ENCODE measurements at places on chromosomes 12 and 14.

- no peak for DNase-seq
Measured at GRCh38 chr14:72629534-72629933, 264.4 kb downstream of the DPF3 start.

GRCh38 chr12:122884860-122885259, 11.1 kb downstream of the VPS37B start:
- peak; percentile 17 for DNase-seq

DNA sequence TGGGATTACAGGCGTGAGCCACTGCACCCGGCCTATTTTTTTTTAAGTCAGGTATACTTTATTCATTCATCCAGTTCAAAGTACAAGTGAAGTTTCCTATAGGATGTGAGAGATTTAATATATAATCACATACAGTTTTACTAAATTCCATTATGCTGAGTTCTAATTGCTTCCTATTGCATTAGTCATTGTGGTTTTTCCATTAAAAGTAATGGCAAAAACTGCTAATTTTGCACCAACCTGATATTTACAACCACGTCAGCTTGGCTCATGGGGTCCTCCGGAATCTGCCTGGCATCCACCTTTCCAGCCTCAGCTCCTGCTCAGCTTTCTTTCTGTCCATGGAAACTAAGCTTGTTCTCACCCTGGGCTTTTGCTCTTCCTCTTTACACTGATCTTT, 67.0 kb upstream of the CSRP2 start:
- DNase-seq = peak; percentile 68

DNA sequence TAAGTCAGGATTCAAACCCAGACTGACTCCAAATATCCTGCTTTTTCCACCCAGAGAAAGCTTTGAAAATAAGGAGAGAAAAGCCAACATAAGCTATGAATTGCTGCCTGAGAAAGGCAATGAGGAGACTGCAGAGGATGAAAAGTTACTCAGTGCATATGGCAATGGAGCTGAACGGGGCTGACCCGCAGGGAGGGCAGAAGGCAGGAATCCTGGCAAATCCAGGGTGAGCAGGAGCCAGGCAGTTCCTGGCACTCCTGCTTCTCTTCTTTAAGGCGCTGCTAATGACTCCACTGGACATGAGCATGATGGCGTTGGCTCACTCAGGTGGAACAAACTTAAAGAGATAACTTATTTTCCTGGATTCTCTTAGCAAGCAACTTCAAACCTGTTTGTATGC, 95.2 kb upstream of the TMCC3 start:
- no peak for DNase-seq

DNA sequence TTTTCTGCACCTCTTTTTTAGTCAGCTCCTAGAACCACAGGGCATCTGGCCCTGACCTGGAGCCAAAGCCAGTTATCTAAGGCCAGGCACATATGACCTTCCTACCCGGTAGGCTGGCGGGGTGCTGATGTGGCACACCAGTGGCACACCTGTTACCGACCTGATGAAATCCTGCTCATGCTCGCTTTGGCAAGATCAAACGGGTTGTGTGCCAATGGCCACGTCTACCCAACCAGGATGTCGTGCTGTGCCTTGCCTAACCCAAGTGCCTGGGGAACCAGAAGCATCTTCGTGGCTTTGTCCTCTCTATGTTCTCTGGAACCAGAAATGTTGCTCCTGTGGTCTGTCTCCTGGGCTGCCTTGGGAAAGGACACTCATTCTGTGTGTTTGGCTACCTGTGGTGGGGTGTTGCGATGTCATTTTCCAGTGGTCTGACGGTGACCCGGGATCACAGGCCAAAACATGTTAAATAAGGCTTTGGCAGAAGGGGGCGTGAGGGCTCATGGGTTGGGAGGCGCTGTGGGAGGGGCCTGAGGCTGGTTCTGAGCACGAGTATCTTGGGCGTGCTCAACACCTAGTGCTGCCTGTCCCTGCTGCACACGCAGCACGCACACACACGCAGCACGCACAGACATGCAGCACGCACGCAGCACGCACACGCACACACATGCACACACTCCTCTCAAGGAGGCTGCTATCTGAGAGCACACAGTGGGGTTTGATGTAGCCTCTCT, 27.9 kb downstream of the CCNK start:
- DNase-seq = no peak
